Transverse colon (tissue), 4 donors: ENCODE measurements at places on chromosomes 1 and 21.

DNA sequence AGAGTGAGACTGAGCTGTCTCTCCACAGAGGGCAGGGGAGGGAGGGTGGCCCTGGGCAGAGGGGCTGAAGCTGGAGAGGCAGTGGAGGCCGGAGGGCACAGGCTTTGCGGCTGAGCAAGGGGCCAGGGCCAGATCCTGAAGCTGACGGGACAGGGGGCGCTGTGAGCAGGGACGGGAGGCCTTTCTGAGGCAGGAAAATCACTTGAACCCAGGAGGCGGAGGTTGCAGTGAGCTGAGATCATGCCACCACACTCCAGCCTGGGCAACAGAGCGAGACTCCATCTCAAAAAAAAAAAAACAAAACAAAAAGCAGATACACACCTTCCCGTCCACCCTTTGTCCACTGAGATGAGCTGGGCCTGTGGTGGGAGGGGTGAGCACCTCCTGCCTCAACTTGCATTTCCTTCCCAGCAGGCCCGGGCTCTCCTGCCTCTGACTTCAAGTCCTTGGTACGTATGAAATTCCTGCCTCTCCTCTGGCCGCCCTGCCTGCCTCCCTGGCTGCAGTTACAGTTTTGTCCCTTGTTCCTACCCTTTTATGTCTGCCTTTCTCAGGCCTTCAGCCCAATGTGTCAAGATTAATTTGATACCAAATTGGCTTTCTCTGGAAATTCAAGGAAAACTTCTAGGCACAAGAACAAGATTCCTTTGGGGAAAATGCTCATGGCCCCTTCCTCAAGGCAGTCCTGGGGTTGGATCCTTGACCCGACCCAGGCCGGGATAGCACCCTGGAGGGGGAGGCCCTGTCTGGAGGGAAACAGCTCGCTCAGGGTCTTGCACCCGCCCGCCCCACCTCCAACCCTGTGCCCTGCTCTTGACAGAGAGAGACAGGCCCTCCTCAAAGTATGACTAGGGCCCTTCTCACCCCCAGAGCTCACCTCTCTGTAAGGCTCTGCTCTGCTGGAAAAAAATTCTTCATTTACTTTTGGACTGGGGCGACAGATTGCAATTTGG, 11.2 kb upstream of the ADAMTSL4 start:
- no peak for DNase-seq

- no peak for DNase-seq
Observed at GRCh38 chr1:97433094-97433823, 487.6 kb downstream of the DPYD start.

DNA sequence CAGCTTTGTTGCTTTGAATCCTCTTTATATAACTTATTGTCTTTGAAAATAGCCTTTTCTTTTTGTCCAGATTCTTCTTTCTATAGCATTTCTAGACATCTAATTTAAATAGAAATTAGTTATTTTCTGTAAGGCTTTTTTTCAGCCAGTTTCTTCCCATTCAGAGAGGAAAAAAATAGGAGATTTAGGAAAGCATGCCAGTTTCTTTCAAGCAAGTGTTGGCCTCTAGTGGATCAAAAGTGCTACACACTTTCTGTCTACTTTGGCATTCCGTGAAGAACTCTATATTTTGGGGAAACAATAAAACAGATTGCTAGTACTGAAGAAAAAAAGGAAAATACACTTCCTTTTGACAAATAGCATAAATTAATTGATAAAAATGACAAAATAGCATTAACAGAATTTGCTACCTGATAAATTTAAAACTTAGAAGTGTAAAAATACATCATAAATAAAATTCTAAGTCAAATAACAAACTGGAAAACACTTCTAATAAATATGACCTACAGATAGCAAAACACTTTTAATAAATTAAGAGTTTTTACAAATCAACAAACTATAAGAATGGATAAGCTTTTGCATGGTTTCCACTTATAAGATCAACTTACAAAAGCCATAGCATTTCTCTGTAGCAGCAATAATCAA, 13.1 kb upstream of the EXO1 start:
- no peak for DNase-seq

- DNase-seq, result no peak
Observed at GRCh38 chr1:58802640-58803399, 19.0 kb upstream of the JUN start.

- no peak for DNase-seq
Observed at GRCh38 chr1:183970516-183971300, 66.8 kb downstream of the COLGALT2 start.

DNA sequence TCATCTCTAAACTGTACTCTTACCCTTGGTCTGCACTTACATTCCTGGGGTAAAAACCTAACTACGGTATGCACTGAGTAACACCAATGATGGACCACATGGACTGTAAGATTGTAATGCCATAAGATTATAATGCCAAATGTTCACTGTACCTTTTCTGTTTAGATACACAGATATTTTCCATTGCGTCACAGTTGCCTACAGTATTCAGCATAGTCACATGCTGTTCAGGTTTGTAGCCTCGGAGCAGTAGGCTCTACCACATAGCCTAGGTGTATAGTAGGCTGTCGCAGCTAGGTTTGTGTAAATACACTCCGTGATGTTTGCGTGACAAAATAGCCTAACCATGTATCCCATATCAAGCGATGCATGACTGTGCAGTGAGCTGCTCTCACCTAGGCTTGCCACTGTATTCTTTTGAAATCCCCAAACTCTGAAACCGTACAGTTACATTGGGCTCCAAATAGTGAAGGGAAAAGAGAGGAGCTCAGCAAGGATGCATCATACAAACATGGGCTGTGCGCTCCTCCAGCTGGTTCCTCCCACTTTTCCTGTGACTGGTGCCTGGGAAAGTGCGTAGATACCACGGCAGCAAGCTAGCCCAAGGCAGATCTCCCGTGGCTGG, 35.2 kb downstream of the CFAP57 start:
- no peak for DNase-seq

GRCh38 chr1:161792740-161793139, 26.6 kb downstream of the ATF6 start:
- DNase-seq, result no peak

DNA sequence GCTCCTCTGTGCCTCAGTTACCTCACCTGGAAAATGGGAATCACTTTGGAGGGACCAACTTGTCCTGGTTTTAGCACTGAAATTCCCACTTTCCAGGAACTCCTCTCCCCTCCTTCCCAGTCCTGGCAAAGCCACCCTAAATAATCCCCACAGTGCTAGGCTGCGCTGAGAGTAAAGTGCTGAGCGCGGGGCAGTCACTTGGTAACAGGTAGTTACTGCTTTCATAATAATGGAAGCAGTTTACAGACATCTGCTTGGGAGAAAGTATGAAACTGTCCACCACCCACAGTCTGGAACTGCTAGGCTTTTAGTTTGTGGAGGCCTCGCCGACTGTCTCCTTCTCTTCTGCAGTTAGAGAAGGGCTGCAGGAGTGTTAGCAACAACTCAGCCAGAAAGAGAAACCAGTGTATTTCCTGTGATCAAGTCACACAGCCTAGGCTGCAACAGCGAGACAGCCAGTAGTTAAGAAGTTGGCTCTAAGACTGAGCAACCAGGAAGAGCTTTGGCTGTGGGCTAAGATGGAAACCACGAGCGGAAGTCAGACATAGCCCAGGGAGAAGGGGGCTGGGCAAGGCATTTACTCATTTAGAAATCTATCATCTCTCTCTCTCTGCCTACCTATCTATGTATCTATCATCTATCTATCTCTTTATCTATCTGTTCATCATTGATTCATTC, 30.8 kb upstream of the ABCG1 start:
- DNase-seq, result peak; percentile 61

DNA sequence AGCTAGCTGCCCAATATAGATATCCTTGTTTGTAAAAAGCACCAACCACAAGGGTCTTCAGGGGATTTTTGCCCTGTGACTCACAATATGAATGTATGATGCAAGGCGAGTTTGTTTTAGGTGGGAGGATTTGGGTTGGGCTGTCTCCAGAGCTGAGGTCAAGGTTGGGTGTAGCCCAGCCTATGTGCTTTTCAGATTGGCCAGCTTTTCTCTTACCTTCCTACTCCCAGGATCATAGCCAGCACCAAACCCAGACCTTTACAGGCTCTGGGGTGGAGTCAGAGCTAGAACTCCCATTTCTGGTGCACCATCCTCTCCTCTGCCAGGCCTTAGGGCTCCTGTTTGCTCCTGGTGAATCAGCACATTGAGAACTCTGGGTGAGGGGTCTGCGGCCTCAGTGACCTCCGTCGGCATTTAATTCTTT, 55.6 kb upstream of the GCLM start:
- DNase-seq, result no peak

- no peak for DNase-seq
Observed at GRCh38 chr1:31203215-31203614, 36.5 kb downstream of the NKAIN1 start.

- no peak for DNase-seq
Observed at GRCh38 chr1:221241157-221241556, 361.9 kb downstream of the HLX start.

GRCh38 chr1:51620470-51620869, 3.6 kb downstream of the OSBPL9 start:
- no peak for DNase-seq
